HT-29 (cell line): ENCODE measurements at places on chromosomes 1 and 21.

DNA sequence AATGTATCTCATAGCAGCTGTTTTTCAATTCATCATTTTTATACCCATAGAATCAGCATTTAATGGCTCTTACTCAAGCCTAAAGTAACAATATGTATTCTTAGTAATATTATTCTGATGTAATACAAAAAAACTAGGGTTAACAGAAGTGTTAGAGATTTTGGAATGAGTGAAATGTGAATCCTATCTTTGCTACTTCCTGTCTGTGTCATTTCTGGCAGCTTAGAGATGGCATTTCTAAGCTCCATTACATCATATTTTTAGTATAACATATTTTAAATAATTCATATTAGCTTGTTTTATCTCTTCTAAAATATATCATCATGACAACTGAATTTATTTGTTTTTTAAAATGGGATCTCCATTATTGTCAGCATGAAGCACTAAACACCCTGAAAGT lies 90.2 kb downstream of the LRRC7 start:
- DNase-seq = no peak

DNA sequence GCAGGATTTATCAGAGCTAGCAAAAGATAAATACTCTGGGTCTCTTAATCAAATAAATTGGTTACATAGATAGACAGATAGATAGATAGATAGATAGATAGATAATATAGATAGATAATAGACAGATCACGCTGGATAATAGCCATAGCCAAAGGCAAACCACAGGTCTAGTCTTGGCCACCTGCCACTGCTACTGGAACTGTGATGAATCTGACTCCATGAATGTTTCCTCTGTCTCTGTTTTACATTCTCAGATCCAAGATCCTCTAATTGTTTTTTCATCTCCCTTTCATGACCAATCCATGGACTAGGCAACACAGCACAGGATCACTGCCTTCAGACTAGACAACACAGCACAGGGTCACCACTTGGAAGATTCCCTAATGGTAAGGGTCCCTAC lies 444.7 kb upstream of the NFIA start:
- no peak for DNase-seq

DNA sequence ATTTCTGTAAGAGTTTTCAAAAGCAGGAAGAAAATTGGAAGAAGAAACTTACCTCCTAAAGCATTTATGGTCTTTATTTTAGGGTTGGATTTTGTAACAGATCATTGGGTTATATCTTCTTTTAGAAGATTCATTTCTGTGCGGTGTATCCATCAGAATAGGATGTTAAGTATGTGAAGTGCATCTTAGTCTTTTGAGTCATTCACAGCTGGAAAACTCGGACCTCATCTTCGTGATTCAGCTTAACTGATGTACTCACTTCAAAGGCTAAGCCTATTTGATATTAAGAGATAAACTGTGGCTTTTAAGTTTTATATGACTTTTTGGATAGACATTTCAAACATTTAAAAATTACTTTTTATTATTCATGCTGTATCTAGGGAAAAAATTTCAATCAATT lies 56.3 kb downstream of the GIPC2 start:
- DNase-seq = no peak

GRCh38 chr1:29387210-29387609 lies 150.9 kb downstream of the PTPRU start:
- no peak for DNase-seq

DNA sequence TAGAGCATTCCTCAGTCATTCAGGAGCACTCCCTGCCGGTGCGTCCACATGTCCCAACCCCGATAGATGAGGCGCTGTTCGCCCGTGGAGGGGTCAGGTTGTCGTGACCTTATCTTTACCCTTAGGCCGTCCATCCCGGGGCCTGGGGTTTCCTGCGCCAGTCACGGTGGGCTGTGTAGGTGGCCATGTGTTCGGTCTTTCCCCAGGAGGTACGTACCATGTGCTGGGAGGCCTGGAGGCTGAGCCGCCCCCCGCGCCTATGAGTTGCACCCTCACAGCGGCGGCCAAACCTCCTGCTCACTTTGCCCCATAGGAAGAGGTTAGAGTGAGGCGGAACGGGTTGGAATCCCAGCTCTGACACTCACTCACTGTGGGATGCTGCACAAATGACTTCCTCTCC lies 35.3 kb downstream of the UMODL1 start:
- no peak for DNase-seq

DNA sequence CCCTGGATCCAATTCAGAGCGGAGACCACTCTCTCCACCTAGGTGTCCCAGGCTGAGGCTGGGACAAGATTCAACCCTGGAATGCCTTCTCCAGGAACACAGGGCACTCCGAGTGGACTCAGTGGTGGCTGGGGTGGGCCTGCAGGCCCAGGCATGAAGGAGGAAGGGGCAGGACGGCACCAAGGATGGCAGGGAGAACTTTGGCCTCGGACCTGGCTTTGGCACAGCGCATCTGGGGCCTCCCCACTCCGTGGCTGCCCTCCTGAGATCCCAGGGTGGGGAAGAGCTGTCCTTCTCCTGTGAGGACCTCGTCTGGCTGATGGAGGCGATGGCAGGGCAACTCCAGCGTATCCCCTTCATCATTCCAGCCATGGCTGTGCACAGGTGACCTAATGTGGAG lies 35.6 kb downstream of the DHCR24 start:
- no peak for DNase-seq
